ENCODE measurements at places on chromosomes 5 and 9.

GRCh38 chr5:1471240-1471853 lies 26.1 kb upstream of the SLC6A3 start:
- no peak for DNase-seq

DNA sequence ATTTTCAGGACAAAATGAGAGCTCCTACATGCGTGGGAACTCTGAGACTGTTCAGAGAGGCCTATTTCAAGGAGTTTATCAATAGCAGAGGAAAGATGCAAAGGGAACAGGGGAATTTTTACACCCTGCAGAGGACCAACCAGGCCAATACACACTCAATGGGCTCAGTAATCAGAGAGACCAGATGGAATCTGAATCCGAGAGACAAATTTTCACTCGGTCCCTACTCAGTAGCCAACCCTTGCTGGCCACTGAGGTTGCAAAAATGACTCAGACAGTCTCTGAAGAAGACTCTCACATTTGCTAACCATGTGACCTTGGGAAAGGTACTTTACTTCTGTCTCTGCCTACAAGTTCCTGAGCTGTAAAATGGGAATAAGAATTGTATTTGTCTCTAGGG lies 479.4 kb downstream of the CDK5RAP2 start:
- no peak for DNase-seq

- DNase-seq: no peak
These were observed 3.7 kb downstream of the SYK start for GRCh38 chr9:90805006-90805996.

DNA sequence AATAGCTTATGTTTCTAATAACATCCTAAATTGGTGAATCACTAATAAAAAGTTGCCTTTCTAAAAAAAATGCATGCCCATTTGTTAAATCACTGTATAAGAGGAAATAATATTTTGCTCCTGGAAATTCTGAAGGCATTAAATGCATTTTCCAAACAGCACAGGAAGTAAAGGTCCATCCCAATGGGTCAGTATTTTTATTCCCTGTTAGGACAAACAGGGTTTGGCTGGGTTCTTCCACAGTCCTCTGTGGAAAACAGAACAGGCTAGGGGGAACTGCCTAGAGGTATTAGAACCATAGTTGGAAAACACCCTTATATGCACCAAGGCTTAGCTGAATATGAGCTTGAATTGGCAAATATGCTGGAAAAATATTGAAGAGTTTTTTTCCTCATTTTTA lies 85.2 kb downstream of the OXCT1 start:
- no peak for DNase-seq

- DNase-seq: no peak
These were observed 101.1 kb downstream of the RGS3 start for GRCh38 chr9:113564498-113565237.

DNA sequence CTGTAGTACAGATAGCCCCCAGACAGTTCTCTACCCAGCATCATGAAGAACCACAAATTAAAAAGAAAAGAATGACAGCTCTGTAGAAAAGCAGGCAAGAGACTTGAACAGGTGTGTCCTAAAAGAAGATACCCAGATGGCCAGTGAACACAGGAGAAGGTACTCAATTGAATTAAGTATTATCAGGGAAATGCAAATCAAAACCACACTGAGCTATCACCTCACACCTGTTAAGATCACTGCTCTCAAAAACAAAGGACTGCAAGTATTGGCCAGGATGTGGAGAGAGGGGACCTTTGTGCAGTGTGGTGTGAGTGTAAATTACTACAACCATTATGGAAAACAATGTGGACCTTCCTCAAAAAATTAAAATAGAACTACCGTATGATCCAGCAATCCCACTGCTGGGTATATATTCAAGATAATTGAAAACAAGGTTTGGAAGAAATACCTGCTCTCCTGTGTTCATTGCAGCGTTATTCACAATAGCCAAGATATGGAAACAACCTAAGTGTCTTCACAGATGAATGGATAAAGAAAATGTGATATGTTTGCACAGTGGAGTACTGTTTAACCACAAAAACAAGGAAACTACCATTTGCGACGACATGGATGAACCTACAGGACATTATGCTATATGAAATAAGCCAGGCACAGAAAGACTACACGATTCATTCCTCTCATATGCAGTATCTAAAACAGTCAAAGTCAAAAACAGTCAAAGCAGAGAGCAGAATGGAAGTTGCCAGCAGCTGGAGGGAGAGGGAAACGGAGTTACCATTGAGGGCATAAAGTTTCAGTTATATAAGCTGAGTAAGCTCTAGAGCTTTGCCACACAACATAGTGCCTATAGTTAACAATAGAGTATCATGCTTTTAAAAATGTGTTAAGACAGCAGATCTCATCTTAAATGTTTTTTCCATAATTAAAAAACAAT lies 102.6 kb downstream of the WNK2 start:
- no peak for DNase-seq

DNA sequence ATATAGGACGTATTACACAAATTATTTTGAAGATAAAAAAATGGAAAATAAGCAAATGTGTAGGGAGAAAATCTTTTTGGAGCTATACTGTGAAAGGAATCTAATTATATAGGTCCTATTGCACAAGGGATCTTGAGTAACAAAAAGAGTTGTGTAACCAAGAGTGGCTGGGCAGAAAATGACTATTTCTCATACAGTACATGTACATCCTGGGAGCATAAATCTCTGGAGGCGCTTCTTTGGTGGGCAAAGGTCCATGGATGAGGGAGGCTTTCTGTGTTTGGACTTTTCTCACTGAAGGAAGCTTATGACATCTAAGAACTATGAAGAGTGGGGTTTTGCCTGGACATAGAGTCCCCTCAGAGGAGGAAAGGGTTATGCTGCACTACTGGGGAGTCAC lies 29.8 kb downstream of the ANKS6 start:
- DNase-seq: no peak

DNA sequence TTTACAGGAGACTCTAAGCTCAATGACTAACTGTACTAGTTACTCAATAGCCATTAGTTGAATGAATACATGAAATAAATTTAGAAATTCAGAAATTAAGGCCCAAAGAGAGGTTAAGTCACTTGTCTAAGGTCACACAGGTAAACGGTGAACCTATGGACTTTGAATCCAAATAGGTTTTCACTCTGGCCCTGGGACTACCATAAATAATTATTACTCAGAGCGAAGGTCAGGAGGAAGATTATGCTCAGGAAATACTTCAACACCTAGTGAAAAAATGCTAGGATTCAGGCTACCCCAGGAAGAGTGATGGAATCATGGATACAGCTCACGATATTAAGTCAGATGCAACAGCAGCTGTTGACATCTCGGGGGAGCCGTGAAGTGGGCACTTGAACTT lies 417.4 kb downstream of the GABRG2 start:
- no peak for DNase-seq

- no peak for DNase-seq
These were observed 302.8 kb downstream of the EBF1 start for GRCh38 chr5:158796812-158797497.

- no peak for DNase-seq
These were observed 2.2 kb downstream of the NR2F1 start for GRCh38 chr5:93585041-93585766.

DNA sequence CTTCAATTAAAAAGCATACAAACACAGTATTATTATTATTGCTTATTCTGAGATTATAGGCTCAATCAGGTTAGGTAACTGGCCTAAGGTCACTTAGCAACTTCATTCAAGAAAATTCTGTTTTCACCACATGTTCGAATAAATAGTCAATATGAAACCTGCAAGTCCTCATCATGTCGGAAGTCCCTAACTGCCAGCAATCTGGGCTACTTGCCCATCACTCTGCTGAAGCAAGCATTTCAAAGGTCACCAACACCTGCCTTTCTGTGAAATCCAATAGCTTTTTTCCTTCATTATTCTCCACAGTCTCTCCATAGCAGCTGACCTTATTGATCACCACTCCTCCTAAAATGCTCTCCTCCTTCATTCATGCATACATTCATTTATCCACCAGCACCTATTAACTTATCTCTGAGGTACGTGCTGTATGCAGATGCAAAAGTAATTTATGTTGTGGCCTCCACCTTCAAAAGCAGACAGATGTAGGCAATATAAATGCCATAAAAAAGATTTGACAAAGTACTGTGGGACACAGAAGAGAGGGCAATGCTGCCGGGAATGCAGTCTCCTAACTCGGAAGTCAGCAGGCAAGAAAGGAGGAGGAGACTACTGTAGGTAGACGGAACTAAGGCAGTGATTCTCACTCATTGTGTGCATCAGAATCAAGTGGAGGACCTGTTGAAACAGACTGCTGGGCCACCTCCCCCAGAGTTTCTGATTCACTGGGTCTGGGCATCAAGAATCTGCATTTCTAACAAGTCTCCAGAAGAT lies 310.9 kb downstream of the BNC2 start:
- no peak for DNase-seq

DNA sequence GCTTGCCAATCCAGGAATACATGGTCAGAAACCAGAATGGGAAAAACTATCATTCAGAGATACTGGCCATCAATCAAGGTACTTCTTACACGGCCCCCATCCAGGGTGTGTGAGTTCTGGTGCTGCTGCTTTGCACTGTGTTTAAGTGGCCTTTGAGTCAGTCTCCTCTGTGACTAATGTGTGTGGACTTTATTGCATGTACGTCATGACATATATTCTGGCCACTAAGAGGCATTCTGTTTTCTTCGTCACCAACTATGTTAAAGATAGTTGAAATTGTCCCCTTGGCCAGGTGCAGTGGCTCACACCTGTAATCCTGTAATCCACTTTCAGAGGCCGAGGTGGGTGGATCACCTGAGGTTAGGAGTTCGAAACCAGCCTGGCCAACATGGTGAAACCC lies 8.5 kb downstream of the EXOSC3 start:
- DNase-seq: no peak

DNA sequence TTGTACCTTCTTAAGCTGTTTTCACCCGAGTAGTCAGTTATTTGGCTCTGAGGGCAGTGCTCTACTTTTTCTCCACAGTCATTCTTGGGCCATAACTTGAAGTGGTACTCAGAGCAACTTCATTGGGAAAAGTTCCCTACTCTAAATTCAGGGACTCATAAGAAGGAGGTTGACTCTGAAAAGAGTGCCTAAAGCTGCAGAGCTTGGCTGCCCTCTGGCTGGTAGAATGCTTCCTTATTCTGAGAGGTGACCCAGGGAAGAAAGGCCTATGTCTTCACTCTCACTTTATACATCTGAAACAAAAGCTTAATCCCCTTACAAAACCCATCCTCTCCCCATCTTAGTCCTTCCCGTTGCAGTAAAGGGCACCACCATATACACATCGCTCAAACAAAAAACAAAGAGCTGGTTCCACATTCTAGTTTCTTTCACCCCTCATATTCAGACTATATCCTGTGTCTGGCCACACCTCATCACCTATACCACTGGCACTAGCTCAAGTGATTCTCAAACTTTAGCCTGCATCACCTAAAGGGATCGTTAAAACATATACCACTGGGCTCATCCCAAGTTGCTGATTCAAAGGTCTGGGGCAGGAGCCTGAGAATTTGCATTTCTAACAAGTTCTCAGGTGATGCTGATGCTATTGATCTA lies 7.9 kb downstream of the IGIP start:
- no peak for DNase-seq

DNA sequence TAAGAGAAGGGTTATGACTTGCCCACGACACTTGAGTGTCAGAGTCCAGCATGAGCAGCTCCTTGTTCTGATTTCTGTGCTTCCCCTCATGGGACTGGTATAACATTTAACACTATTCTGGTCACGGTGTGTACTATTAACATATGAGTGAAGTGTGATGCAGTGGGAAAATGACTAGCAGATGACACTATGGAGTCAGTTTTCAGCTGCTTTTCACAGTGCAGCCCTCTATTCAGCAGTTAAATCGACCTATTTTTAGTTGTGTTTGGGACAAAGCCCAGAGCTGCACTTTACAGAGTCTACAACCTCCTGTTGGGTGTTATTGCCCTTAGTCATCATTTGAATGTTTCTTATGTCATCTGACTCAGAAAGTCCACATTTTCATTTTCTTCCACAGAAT lies 59.1 kb downstream of the CHSY3 start:
- DNase-seq: no peak

DNA sequence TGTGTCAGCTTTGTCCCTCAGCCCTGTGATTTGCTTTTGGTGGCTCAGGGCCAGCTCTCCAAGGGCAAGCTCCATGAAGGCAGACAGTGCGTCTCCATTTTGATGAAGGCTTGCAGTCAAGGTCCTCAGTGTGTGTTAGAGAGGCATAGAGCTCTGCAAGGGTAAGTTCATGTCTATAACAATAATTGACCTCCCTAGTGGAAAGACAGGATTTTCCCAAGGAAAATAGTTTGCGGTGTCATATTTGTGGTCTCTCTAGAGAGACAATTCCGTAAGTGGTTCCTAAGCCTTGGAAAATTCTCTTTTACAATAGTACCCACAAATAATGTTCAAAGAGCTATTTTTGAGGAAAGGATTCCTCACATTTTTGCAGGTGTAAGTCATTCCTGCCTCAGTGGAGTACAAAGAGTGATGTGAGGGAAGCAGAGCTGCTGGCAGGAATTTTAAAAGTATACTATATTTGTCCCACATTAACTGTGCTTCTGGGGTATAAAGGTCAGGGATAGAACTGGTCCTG lies 40.2 kb downstream of the SLC1A3 start:
- no peak for DNase-seq

GRCh38 chr9:107872457-107873192 lies 383.1 kb upstream of the KLF4 start:
- DNase-seq: no peak

DNA sequence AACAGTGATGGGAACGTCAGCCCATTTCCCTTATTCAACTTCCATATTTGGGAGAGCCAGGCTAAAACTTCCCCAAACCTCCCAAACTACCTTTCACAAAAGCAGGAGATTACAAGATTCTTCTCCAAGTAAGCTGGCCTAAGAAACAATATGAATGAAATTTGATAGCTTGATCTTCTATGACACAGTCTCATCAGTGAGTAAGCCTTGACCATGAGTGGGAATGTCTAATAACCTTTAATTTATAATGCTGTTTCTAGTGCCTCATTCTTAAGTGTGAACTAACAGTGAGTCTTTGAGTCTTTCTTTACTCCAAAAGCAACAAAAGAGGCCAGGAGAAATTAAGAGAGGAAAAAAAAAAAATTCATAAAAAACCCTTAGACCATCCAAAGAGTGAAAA lies 1379.9 kb downstream of the EFNA5 start:
- no peak for DNase-seq

- no peak for DNase-seq
These were observed 8.5 kb upstream of the NEURL1B start for GRCh38 chr5:172632346-172633092.

DNA sequence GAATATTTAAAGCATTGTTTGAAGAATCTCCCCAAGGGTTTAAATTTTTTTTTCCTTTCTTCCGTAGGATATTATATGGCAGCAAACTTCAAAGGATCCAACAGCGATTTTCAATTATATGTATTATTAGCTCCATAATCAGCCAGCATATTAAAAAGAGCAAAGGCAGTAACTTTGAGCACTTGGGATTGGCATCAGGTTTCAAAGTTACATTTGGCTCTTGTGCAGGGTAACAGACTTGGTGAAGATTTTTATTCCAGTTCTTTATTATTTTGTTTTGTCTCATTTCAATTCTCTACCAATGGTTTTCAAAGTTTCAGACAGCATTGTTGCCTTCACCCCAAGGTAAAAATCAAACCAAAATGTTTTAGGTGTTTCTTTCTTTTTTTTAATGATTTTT lies 116.7 kb upstream of the ZNF366 start:
- no peak for DNase-seq
